ENCODE measurements at places on chromosomes 5 and 9.
A peak's percentile ranks its signal among the peaks of the same experiment; 100 is the strongest.

DNA sequence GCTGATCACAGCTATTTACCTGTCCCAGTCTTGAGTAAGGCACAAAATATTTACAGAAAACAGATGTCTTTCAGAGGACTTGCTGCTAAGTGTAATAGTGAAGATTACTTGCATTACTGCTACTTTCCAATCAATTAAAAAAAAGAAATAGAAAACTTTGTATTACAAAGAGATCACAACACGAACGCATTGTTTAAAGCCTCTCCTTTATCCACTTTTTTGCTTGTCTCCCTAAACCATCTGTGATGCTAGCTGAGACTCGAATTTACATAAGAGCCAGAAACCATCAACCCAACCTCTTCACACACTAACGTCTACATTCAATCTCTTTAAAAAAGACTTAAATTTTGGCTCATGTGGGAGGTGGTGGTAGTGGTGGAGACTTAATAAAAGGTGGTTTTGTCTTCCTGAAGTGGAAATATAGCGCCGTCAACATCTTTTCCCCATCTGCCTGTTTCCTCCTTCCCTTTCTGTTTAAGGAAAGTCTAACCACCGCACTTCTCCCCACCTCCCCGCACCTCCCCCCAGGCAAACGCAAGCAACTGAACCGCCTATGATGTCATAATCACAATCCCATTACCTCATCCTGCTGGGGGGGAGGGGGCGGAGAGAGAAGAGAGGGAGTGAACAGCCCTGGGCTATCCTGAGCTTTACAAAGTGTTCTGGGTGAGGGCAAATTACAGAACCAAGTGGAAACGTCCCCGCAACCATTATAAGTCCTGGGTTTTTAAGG is 948 bp upstream of the FAM53C start:
- peak; percentile 81 for DNase-seq

GRCh38 chr5:9192266-9192665 is 353.6 kb downstream of the SEMA5A start:
- DNase-seq: no peak

DNA sequence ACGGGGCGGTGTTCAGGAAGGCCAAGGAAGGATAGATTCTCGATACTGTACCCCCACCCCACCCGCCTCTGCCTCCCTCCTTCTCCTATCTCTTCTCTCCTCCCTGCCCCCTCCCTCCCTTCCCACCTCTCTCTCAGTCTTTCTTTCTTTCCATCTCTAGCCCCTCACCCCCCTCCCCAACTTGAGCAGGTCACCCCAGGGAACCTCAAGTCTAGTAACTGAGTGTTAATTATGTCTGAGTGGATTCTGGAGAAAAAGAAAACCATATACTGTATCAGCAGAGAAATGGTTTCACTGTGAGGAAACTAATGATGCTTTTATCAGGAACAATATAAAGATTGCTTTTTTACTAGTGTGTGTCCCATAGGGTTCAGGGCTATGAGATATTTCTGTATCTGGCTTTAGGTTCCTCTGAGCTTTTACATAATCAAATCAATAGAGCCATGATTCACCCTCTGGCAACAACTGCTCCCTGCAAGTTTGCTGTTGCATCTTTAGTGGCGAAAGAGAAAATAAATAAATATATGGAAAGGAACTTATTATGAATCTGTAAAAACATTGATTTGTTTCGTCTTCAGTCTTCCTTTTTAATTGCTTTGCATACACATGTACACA is 639.7 kb downstream of the CCDC171 start:
- peak; percentile 25 for DNase-seq

DNA sequence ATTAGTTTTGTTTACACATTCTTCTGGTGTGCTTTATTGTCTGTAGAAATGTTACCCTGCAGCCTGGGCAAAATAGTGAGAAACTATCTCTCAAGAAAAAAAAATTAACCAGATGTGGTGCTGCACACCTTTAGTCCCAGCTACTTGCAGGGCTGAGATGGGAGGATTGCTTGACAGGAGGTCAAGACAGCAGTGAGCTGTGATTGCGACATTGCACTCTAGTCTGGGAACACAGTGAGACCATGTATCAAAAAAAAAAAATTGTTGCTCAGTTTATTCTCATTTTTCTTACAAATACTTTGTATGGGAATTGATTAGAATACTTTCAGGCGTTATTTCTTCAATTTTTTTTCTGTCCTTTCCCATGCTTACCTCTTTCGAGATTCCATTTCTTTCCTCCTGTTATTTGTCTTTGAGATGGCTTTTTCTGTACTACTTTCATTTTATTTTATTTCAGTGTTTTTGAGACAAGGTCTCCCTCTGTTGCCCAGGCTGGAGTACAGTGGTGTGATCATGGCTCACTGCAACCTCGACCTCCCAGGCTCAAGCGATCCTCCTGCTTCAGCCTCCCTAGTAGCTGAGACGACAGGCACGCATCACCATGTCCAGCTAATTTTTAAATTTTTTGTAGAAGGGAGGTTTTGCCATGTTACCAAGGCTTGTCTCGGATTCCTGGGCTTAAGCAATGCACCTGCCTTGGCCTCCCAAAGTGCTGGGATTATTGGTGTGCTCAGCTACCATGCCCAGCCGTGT is 24.9 kb downstream of the TENT2 start:
- peak; percentile 15 for DNase-seq

DNA sequence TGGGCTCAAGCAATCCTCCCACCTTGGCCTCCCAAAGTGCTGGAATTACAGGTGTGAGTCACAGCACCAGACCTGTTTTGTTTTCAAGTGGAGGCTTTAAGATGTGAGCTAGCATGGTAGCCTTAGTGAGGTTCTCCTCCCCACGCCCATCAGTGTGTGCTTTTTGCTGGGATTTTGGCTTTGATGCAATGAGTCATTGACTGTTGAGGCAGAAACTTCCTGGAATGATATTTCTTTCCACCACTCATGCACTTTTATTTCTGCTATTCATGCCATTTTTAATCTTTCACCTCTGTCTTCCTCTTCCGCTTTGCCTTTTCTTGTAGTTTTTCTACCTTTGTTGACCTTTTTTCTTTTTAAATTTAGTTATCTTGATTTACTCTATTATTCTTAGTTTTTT is 4.2 kb upstream of the NFIL3 start:
- peak; percentile 84 for DNase-seq

DNA sequence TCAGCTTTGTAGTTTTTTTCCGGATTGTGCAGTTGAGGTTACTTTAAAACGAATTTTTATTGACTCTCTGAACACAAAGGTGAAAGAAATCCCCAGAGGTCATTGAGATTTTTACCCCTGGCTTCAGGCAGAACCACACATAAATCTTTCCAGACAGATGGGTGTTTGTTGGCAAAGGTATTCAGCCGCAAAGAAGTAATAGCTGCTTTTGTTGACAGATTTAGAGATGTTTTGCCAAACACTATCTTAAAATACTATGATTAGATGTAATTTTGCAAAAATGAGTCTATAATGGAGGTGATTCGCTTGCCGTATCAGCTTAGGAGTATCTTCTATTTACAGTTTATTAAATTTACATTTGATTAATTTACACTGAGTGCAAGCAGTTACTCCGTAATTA is 418.3 kb upstream of the CLINT1 start:
- DNase-seq: no peak

GRCh38 chr9:16676519-16676918 is 194.0 kb downstream of the BNC2 start:
- no peak for DNase-seq

DNA sequence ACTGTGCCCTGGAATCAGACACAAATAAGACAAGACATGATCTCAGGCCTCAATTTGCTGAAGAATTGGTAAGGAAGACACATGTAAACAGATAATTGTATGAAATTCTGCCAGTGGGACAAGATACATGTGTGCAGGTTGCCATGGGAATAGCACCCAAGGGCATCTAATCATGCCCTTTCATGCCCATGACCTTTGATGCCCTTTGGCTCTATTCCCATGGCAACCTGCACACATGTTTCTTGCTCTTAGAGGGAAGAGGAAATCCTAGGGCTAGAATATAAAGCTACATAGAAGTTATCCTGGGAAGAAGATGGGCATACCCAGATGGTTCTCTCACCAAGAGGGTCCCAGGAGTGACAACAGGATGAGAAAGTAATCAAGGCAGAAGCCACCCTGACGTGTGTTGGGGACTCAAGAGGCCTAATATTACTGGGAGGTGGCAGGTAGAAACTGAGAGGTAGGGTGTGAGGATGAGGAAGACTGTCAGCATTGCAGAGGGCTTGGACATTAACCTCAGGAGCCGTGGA is 34.4 kb downstream of the P4HA2 start:
- DNase-seq: no peak

DNA sequence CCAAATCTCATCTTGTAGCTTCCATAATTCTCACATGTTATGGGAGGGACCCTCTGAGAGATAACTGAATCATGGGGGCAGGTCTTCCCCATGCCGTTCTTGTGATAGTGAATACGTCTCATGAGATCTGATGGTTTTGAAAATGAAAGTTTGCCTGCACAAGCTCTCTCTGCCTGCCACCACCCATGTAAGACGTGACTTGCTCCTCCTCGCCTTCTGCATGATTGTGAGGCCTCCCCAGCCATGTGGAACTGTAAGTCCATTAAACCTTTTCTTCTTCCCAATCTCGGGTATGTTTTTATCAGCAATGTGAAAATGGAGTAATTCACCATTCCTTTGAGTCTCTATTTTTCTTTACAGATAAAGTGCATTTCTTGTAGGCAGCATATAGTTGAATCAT is 66.9 kb upstream of the FNIP1 start:
- DNase-seq: no peak

- no peak for DNase-seq
Measured at GRCh38 chr9:121782514-121783110, 131.2 kb downstream of the DAB2IP start.

DNA sequence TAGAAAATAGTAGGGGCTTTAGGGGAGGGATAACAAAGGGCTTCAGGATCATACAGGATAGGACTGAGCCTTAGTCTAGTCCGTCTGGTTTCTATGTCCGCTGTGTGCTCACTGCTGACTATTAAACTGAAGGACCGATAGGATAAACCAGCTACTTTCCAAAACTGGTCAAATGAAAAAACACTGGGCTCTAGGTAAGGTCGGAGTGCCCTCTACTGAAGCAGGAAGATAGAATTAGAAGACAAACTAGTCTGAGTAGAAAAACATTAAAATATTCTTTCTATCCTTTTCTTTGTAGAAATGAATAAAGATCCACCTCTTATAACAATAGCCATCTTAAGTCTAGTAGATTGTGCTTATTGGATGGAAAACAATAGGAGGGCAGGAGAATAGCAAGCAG is 133.6 kb downstream of the CEMIP2 start:
- no peak for DNase-seq

- DNase-seq: no peak
Measured at GRCh38 chr9:135958485-135958884, 2.7 kb downstream of the UBAC1 start.

GRCh38 chr5:122413722-122414121 is 101.7 kb downstream of the SNCAIP start:
- DNase-seq: no peak

DNA sequence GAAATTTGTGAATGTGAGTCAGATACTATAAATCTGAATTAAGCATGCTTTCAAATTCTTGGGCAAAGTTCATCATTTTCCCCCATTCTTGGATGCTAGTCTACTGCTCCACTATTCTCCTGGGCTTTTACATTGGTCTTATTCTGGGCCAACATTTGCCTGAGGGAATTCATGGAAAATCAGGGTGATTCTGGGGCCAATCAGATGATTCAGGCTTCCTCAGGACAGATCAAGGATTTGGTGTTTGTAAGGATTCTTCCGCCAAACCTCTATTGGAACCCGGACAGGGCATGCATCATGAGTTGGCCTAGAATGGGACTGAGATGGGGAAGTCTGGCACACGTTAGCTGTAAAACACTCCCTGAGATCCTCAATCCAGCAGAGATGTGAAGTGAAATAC is 113.8 kb downstream of the MEF2C start:
- peak; percentile 44 for DNase-seq

GRCh38 chr9:3912280-3912679 is 386.5 kb upstream of the RFX3 start:
- no peak for DNase-seq

DNA sequence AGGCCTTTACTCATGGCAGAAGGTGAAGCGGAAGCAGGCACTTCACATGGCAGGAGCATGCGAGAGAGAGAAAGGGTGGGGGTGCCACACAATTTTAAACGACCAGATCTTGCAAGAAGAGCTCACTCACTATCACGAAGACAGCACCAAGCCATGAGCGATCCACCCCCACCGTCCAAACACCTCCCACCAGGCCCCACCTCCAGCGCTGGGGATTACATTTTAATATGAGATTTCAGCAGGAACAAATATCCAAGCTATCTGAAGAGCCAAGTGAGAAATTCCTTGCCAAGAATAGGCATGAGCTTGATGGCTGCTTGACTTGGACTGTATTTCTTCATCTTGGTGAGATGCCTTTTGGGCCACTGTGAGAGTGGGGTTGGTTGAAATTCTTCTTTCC is 88.0 kb downstream of the PDZD2 start:
- no peak for DNase-seq

DNA sequence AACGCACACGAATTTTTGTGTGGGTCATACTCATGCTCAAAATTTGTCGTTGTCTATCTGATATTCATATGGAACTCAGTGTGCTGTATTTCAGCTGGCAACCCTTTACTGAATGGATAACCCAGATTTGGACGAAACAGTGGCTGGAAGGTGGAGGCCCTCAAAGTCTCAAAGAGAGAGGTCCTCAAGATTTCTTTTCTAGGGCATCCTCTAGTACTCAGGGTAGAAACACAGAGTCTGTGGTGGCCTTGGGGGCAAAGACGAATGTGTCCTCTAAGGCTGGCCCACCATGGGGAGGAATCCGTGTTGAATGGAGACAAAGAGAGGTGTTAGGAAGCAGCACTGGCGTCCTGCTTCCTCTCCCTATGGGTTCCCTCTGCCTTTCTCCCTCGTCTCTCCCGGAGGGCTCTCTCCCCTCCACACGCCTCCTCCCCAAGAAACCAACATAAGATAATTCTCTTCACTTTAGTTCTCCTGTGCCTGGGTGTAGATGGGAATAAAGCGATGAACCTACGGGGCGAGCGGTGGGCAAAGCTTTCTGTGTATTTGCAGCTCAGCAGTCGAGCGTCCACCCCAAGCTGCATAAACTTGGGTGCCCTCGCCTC is 333.7 kb downstream of the CWC27 start:
- DNase-seq: no peak

GRCh38 chr5:123810746-123811340 is 298.9 kb downstream of the CSNK1G3 start:
- no peak for DNase-seq

GRCh38 chr5:170108266-170108785 is 2.6 kb downstream of the FOXI1 start:
- DNase-seq: no peak

GRCh38 chr5:44665101-44665701 is 143.5 kb upstream of the MRPS30 start:
- DNase-seq: peak; percentile 77

GRCh38 chr5:40552981-40553380 is 126.7 kb upstream of the PTGER4 start:
- DNase-seq: no peak
